ENCODE measurements at places on chromosomes 4 and X.

- no peak for DNase-seq
Measured at GRCh38 chr4:16122784-16123183, 39.0 kb upstream of the PROM1 start.

- no peak for DNase-seq
Measured at GRCh38 chr4:160604541-160604940, 1501.7 kb downstream of the RAPGEF2 start.

- no peak for DNase-seq
Measured at GRCh38 chr4:96352051-96352517, 512.2 kb downstream of the PDHA2 start.

DNA sequence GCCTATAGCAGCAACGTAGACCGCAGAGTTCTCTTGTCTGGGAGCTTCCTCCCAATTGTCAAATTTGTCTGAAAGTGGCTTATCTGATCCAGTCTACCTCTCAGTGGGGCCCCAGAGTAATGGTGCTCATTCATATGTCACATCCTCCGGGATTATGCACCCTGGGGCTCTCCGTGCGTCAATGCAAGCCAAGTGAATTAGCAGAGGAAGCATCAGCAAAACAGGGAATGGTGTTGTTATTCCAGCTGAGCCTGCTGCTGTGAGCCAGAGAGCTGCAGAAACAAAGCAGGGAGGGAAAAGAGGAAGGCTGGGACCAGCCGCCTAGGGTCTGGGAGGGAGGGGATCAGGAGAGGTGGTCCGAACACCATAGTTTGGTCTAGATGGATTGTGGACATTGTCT is 95.2 kb downstream of the CLNK start:
- DNase-seq: no peak

- DNase-seq: no peak
Measured at GRCh38 chr4:120207021-120207420, 140.4 kb upstream of the MAD2L1 start.

- no peak for DNase-seq
Measured at GRCh38 chrX:113906168-113906567, 677.7 kb upstream of the HTR2C start.

GRCh38 chr4:155952501-155952901 is 1.2 kb downstream of the CTSO start:
- no peak for DNase-seq

GRCh38 chr4:174794543-174795094 is 34.4 kb downstream of the GLRA3 start:
- no peak for DNase-seq
